NCI-H187 treated with DMSO at 0.1 percent for 48 hours (cell line): ENCODE measurements at places on chromosomes 6 and 20.

- DNase-seq: no peak
Observed at GRCh38 chr6:17710331-17710730, 3.6 kb upstream of the NUP153 start.

GRCh38 chr20:6606651-6607050, 160.8 kb upstream of the BMP2 start:
- DNase-seq: no peak

DNA sequence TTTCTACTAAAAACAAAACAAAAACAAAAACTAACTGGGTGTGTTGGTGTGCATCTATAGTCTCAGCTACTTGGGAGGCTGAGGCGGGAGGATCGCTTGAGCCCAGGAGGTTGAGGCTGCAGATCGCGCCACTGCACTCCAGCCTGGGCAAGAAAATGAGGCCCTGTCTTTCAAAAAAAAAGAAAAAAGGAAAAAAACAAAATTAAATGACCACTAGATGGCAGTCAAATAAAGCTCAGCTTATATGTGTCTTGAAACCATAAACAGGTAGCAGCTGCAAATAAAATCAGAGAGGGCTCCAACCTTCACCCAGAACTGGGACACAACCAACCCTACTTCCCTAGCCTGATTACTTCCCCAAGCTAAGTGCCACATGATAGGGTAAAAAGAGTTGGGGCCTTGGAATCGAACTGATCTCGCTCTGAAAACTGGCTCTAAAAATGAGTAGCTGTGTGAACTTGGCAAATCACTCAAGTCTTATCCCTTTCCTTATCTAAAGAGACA, 67.1 kb upstream of the ADGRF4 start:
- no peak for DNase-seq

DNA sequence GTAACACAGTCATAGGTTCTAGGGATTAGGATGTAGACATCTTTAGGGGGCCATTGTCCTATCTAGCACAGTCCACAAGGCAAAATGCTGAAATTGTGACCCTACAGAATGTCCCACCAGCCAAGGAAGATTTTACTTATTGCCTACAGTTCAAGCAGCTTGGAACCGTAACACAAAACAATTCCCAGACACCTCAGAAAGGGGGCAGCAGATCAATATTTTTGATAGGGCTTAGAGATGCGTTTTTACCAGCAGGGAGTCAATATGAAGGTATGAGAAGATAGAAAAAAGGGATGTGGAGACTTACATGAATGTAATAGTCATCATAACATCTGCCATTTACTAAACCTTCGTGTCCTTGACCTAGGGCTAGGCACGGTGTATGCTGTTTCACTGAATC, 81.0 kb downstream of the TMEM170B start:
- no peak for DNase-seq

- no peak for DNase-seq
Observed at GRCh38 chr20:23546435-23547144, 21.7 kb downstream of the CST9L start.

GRCh38 chr6:52953911-52954839, 40.9 kb downstream of the GSTA4 start:
- DNase-seq: no peak

DNA sequence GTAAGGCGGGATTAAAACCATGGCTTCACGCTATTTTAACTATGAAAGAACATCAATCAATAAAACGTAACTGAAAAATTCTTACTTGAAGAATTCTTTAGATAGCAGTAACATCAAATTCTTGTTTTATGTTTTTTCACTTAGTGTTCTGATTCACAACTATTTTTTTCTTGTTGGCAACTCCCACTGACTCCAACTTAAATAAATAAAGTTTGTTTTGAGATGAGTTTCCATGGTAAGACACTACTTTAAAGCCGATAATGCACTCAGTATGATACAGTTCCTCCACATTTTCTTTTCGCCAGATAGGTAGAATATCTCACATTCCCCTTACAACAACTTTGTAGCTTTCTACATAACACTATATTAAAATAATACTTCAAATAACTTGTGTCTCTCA, 33.1 kb upstream of the CNKSR3 start:
- DNase-seq: no peak

GRCh38 chr20:18662279-18663040, 74.6 kb downstream of the DTD1 start:
- DNase-seq: no peak

GRCh38 chr6:39520916-39521315, 198.4 kb upstream of the KCNK16 start:
- DNase-seq: no peak

- no peak for DNase-seq
Observed at GRCh38 chr6:75272145-75272840, 12.3 kb downstream of the TMEM30A start.

- DNase-seq: no peak
Observed at GRCh38 chr6:12653486-12653885, 63.1 kb upstream of the PHACTR1 start.

- no peak for DNase-seq
Observed at GRCh38 chr20:17654649-17655285, 27.3 kb downstream of the RRBP1 start.

GRCh38 chr6:38413102-38413800, 226.5 kb downstream of the BTBD9 start:
- no peak for DNase-seq

GRCh38 chr20:37313546-37314091, 24.2 kb downstream of the MANBAL start:
- DNase-seq: no peak

DNA sequence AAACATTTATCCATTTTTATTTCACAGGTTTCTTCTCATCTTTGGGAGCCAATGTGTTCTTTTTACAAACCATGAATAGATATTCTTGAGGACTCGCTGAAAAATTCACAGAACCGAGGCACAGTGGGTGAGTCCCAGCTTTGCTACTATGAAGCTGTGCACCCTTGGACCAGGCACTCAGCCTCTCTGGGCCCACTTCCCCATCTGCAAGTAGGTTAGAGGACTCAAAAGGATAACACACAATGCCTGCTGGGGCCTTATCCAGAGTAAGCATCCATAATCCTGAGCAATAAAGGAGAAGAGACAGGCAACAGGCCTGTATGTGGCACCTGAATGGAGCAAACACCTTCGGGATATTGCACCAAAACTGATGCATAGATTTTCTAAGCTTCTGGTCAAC, 153.3 kb downstream of the PREX1 start:
- DNase-seq: no peak

- no peak for DNase-seq
Observed at GRCh38 chr20:63967330-63968135, 2.2 kb downstream of the ZNF512B start.
